ENCODE measurements at places on chromosomes 2 and 18. TPM values are rescaled to one million over a fixed set of nuclear protein-coding genes. Genes with fewer than 3 reads are reported as not detected.
A peak's percentile ranks its signal among the peaks of the same experiment; 100 is the strongest.

DNA sequence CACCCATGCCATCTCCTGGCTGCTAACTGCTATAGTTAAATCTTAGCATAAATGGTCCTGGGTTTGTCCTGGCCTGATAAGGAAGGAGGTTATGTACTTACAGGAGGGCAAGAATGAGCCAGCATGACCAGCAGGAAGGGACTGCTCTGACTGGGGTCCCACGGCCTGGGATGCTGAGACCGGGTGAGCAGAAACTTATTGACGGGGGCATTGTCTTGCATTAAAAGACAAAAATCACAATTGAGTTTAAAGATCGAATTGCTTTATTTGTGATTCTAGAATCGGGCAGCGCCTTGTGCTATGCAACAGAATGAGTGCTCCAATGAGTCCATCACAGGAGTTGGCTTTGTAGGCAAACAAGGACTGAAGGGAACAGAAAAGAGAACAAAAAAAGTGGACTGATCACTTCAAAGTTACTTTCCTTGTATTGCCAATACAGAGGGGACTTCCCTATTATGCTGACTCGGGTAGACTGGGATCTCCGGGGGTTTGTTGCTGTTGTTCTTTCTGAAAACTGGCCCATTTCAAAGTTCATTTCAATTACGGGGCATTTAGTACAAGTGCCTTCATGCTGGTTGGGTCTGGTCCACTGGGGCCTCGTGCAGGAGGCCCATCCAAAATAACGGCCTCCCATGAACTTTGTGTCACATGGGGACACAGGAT lies 87.1 kb upstream of the SLC66A3 start:
- no peak for DNase-seq

DNA sequence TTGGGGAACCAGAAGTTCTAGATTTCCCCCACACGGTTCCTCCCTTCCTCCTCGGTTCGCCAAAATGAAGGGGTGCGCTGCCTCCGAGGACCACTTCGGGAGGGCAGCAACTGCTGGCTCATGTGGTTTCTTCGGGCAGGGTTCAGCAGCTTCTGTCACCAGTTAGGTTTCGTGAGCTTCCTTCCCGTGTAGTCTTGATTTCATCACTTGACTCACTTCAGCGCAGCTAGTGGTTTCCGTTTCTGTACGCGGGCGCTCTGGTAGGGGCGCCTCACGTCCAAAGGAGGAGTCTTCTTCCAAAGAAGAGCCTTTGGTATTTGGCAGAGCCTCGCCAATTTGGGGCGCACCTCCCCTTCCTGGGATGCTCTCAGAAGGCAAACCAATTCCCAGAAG lies 485 bp upstream of the GALNT3 start:
- peak; percentile 85 for DNase-seq

The RNF125 gene
- 17.6 TPM for polyA plus RNA-seq

- DNase-seq, result no peak
These were observed 60.0 kb upstream of the AGAP1 start for GRCh38 chr2:235433860-235434259.

The FEV gene
- not detected for polyA plus RNA-seq

GRCh38 chr18:11021477-11021876 lies 127.9 kb downstream of the PIEZO2 start:
- DNase-seq, result no peak

GRCh38 chr2:30147715-30148610 lies 1.2 kb downstream of the YPEL5 start:
- peak; percentile 91 for DNase-seq

The HAUS1 gene
- polyA plus RNA-seq, result 66.5 TPM

- no peak for DNase-seq
These were observed 112.6 kb downstream of the TMEM18 start for GRCh38 chr2:564471-565181.

The SATB2 gene
- polyA plus RNA-seq, result not detected

- no peak for DNase-seq
These were observed 330.4 kb upstream of the FAM98A start for GRCh38 chr2:33929467-33929866.

DNA sequence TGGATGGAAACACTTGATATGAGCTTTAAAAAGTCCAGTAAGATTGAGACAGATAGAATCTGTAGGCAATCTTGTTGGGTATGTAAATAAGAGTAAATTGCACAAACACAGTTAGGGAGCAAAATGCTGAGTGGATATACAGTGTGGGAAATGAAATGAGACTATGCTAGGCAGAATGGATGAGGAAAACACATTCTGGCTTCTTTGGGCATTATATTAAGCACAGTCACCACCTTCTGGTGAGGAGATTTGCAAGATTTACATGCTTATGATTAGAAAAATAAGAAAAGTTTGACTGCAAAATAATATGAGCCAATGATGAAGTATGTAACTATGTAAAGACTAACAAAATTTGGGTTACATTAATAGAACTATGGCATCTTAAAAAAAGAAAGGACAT lies 2165.0 kb upstream of the CELF4 start:
- no peak for DNase-seq

DNA sequence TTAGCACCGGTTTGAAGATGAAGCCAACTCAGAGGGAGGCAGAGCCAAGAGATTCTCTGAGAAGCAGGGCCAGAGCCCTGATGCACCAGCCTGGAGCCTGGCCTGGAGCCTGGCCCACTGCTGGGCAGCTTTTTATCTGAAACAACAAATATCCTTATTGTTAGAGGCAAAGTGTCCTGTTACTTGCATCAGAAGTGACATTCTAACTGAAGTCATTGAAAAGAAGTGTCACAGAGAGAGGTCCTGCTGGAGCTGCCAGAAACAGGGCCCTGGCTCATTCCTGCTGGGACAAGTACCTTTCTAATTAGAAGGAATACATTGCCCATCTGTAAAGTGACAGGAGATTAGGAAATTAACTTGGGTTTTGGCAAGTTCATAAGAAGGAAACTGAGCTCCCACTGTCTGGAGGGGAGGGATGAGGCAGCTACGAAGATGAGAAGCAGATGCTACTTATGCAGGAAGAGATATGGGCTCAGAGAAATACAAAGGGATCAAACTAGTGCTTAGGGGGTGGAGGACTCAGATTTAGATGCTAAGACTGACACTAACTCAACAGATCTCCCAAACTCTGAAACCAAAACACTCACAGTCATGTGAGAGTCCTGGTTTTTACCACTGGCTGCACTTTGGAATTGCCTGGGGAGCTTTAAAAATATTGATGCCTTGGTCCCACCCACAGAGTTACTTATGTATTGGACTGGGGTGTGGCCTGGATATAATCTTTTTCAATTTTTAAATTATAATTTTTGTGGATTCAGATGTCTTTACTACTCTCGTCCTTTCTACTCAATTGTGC lies 11.0 kb upstream of the HK2 start:
- no peak for DNase-seq

- no peak for DNase-seq
These were observed 5.1 kb downstream of the SERPINB8 start for GRCh38 chr18:63974991-63975390.

DNA sequence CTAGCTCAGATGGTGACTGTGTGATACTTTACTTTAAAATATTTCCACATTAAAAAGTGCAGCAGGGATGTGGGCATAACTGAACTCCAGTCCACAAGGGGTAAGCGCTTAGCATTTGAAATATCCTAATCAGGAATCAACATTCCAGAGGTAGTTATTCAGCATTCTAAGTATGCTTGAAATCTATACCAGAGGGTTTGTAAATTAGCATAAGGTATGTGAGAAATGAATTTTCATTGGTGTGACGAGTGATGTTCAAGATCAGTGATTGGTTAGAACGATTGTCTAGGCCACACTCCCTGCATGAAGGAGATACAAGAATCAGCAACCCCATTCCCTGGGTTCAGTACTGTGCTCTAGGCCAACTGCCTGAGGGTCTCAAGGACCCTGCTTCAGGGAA lies 42.6 kb downstream of the MAPK4 start:
- DNase-seq, result no peak

DNA sequence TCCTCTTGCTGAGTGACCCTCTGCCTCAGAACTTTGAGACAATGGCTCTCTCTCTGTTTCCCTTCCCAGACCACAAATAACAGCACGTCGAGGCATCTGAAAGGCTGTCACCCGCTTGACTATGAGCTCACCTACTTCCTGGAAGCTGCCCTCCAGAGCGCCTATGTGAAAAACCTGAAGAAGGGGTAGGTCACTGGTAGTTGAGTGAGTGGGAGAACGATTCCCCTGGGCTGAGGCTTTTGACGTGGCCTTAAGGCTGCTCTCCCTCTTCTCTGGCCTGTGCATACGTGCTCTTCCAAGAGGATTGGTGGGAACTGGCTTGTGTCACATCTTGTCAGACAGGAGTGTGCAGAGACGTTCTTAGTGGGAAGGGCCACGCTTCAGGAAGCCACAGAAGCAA lies 63.1 kb upstream of the MCFD2 start:
- DNase-seq, result no peak

GRCh38 chr2:43068041-43068533 lies 158.3 kb downstream of the ZFP36L2 start:
- no peak for DNase-seq

The YIPF4 gene
- 14.4 TPM for polyA plus RNA-seq

DNA sequence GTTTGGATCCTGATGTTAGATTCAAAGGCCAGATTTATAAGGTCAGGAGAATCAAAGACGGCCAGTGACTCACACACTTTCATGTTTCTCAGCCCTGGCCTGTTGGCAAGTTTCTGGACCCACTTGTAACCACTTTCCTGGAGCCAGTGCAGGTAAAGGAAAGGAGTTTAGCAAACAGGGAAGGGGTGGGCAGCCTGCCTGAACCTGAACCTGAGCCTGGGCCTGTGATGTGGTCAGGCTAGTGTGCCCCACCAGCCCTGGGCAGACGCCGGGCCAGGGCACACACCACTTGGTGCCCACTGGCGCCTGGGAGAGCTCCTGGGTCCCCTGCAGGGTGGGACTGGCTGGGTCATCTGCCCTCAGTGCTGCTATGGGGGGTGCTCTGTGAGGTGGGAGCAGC lies 100.5 kb upstream of the SPRED2 start:
- DNase-seq, result no peak

The CCDC85A gene
- not detected for polyA plus RNA-seq

DNA sequence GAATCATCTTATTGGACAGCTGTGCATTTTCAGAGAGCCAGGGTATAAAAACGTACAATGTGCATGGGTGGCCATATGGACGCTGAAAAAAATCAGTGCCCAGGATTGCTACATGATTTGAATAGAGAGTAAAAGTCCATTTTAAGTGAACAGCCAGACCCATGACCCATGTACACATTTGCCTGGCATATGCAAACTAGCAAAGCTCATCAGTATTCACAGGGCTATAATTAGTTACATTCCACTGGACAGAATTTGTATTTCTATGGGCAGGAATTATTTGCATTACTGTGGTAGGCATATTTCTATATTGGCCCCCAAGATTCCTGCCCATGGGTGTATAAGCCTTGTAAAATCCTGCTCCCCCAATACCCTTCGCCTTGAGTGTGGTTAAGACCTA lies 78.8 kb downstream of the PTH2R start:
- DNase-seq, result no peak

GRCh38 chr2:218658671-218659257 lies 659 bp downstream of the ZNF142 start:
- peak; percentile 21 for DNase-seq

DNA sequence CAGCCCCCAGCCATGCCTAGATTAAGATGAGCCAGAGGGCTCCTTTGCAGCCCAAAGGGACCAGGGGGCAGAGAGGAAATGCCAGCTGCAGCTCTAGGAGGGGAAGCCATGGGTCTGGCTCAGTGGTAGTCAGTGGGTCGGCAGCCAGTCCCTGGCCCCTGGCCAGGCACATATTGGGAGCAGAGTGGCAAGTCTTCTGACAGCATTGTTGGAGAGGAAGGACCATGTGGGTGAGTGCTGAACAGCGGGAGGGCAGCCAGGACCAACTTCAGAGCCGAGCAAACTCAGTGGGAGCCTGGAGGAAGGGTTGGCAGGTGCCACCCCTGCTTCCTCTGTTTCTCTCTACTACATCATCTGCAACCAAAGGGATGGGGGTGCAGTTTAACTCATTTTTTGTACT lies 140.5 kb upstream of the PELI1 start:
- no peak for DNase-seq

DNA sequence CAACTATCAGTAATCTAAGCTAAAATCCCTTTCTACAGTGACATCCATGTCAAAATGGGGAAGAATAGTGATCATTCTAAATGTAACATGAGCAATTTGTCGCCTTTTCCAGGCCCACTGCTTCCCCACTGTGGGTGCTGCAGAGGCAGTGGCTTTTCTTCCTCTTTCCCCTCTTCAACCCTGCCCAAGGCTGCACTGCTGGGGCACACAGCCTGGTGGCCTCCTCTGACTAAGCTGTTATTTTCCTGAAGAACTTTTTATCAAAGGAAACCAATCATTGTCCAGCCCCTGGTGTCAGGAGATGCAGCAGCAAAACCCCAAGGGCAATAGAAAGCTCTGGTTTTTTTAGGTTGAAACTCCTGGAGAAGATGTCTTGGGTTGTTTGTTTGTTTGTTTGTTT lies 117.6 kb upstream of the KLF7 start:
- no peak for DNase-seq

The ANKRD62 gene
- polyA plus RNA-seq, result not detected

- DNase-seq, result no peak
These were observed 80.8 kb downstream of the TWIST2 start for GRCh38 chr2:238928520-238929241.

GRCh38 chr2:99680946-99681345 lies 191.1 kb upstream of the REV1 start:
- no peak for DNase-seq

DNA sequence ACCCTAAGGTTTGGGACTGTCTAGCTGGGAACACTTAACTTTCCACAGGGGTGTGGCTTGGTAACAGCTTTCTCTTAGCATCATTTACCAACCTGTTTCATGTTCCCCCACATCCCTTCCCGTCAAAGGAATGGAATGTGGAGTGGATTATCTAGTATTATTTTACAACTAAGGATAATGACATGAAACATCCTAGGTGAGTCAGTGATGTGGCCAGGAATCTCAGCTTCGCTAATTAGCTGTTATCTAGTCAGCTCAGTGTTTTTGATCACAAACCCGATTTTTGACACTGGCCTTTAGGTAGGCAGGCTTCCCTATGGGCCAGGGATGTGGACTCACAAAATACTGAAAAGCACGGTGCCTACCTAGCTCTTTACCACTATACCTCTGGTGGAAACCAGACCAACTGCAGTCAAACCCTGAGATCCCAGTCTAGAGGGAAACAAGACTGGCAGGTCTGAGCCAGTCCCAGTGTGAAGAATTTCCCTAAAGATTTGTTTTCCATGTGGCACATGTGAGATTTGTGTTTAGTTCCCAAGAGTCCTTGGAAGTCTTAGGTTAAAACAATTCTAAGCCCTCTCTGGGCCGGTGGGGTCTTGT lies 2.8 kb upstream of the NRP2 start:
- DNase-seq, result no peak

The COL6A3 gene
- not detected for polyA plus RNA-seq

The AAK1 gene
- 4.4 TPM for polyA plus RNA-seq

The CDH20 gene
- polyA plus RNA-seq, result not detected

DNA sequence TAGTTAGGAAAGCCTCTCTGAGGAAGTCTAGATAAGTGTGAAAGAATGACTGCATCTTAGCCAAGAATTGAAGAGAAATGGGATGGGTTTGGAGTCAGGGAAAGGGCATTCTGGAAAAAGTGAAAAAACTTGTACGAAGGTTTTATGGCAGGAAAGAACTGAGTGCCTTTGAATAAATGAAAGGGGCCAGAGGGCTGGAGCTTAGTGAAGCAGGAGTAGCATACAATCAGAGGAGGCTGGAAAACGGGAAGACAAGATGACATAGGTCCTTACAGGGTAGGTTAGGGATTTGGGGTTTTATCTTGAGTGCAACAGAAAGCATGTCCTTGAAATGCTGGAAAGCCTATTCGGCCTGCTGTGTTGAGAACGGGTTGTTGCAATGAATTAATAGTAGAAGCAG lies 152.6 kb upstream of the RND3 start:
- DNase-seq, result no peak

GRCh38 chr2:63497576-63497975 lies 90.7 kb downstream of the WDPCP start:
- no peak for DNase-seq

All from naive B cell (primary cell).